ENCODE measurements at places on chromosomes 3 and 15.
A peak's percentile ranks its signal among the peaks of the same experiment; 100 is the strongest.

DNA sequence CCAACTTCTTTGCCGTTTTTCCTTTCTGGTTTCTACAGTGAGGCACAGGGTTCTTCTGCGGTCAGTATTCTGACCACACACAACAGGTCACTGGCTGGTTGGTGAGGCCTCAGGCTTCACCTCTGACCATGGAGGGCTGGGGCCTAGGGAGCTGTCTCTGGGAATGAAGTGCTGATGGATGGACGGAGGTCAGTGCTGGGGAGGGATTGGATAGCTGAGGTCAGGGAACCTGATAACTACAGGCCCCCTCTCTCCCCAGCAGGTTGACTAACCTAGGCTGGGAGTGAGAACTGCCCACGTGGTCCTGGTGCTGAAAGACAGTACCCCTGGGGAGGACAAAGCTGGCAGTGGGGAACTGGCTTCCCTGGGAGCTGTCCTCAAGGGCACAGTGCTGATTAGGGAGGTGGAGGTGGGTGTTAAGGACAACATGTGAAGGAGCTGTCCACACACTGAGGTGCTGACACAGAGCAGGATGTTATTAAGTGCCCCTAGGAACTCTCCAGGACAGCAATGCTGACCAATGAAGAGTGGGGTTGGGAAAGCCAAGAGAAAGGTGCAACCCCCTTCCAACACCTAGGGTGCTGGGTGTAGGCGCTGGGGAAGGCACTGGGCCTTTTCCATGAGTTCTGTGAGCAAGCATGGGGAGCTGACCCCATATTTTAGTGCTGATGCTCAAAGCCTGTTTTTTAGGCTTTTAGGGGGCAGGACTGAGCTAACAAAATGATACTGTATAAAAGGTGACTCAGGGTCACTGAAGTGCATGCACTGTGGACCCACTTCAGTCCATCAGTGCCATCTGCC lies 45.2 kb downstream of the ATP2B2 start:
- DNase-seq: no peak

- no peak for DNase-seq
Observed at GRCh38 chr3:196215493-196216020, 777 bp upstream of the SLC51A start.

- no peak for DNase-seq
Observed at GRCh38 chr3:193560870-193561269, 6.2 kb upstream of the ATP13A4 start.

GRCh38 chr3:8606701-8607231 lies 37.8 kb downstream of the SSUH2 start:
- no peak for DNase-seq

GRCh38 chr3:149340310-149340933 lies 7.0 kb upstream of the TM4SF18 start:
- peak; percentile 3 for DNase-seq

- DNase-seq: no peak
Observed at GRCh38 chr3:32487781-32488473, 14.7 kb downstream of the CMTM6 start.

GRCh38 chr3:49534581-49535441 lies 19.5 kb upstream of the BSN start:
- DNase-seq: no peak

- DNase-seq: no peak
Observed at GRCh38 chr15:31135523-31135922, 34.0 kb upstream of the TRPM1 start.

DNA sequence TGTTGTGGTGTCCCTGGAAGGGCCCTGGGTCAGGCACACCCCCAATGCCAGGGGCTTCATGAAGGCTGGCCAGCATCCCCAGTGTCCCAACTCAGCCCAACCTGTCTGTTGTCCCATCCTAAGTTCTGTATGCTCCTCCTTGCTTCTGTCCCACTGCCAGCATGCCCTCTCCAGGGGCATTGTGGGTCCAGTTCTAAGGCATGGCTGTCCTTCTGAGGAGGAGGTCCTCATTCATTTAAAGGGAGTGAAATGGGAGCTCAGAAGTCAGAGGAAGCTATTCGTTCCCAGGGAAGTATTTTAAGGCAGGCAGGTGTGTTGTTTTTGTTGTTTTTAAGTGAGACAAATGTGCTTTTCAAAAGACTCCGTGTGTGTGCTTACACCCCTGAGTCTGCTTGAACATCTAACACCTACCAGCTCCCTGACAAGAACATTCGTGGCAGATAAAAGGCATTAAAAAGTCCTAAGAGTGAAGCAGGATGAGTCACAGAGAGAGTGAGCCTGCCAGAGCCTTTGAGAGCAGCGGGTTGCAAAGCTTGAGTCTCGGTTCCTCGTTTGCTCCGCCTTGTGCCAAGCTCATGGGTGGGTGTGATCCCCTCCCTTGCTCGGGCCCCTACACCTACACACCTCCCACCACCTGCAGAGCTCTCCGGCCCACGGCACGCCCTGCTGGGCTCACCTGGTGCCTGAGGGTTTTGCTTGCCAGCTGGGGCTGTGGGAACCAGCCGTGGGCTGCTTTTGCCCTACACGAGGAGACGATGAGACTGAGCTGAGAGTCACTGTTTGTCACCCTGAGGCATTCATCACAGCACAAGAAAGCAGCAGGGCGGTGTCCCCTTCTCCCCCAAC lies 183.4 kb upstream of the TOPAZ1 start:
- no peak for DNase-seq

- no peak for DNase-seq
Observed at GRCh38 chr3:72745146-72745999, 102.9 kb downstream of the SHQ1 start.

DNA sequence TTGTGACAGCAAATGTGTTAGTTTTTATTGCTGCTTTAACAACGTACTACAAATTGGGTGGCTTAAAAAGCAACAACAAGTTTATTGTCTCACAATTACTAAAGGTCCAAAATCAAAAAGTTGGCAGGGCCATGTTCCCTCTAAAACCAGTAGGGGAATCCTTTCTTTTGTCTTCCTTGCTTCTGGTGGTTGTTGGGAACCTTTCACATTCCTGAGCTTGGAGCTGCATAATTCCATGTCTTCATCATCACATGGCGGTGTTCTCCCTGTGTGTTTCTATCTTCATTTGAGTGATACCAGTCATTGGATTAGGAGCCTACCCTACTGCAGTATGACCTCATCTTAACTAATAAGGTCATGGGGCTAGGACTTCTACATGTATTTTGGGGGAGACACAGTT lies 7.4 kb downstream of the SPRED1 start:
- DNase-seq: no peak

DNA sequence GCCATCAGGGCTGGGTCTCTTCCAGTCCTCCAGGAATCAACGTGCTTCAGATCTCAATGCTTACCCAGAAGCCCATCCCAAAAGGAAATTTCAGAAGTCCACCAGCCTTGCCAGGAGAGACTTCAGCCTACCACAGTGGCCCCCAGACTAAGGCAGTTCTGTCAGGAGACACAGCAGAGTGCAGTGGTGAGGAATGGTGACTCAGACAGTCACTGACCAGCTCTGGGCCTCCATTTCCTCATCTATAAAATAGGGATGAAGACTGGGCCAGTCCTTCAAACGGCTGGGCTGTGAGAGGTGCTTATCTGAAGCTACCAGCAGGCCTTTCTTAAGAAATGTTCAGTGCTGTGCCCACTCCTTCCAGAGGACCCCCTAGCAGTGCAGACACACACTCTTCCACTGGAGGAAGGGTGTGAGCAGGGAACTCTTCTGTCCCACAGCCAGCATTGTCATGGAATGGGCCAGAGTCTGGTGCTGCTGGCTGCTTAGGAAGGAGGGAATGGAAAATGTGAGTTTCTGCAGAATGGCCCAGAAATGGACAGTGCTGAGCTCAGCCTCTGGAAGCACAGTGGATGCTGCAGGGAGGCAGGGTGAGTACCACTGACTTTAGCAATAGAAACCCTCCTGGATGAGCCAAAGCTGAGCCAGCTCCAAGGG lies 41.6 kb upstream of the DUSP7 start:
- no peak for DNase-seq

GRCh38 chr3:127688022-127688415 lies 15.3 kb downstream of the ABTB1 start:
- DNase-seq: no peak

DNA sequence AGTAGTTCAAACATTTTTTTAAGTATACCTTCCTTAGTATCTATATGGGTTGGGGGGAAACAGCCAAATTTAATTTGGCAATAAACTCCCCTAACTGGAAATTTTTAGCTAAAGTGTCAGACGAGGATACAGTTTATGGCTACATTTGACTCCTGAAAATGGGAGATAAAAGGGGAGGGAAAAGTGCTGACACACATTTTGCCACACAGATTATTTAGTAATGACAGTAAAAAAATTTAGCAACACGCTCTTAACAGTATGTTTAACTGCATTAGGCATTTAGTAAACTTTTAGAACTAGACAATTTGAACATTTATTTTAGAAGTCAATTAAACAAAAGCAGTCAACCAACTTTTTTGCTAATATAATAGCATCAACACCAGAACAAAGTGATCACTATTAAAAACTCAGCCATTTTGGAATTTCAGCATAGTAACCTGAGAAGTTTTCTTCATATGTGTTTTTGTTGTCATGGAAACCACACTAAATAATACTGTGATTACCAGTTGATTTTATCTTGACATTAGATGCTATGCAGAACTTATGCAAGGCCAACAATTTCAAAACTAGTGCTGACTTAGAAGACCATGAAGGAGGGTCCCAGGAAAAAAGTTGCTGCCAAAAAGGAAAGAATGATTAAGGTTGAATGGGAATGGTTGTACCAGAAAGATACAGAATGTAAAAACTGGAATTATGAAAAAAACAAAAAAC lies 47.0 kb upstream of the TFG start:
- DNase-seq: no peak

GRCh38 chr3:86930831-86931230 lies 60.1 kb downstream of the VGLL3 start:
- DNase-seq: no peak

DNA sequence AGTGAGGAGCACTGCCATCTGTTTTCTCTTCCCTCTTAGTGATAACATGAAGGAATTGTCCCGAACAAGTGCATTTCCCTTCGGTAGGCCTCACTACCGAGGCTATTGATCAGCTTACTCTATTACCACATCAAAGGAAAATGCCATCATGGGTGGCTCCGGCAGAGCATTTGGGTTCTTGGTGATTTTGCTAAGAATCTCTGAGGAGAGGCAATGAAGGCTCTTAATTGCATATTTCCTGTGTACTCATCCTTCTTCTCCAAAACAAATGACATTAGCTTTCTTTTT lies 35.3 kb downstream of the CHRD start:
- no peak for DNase-seq

DNA sequence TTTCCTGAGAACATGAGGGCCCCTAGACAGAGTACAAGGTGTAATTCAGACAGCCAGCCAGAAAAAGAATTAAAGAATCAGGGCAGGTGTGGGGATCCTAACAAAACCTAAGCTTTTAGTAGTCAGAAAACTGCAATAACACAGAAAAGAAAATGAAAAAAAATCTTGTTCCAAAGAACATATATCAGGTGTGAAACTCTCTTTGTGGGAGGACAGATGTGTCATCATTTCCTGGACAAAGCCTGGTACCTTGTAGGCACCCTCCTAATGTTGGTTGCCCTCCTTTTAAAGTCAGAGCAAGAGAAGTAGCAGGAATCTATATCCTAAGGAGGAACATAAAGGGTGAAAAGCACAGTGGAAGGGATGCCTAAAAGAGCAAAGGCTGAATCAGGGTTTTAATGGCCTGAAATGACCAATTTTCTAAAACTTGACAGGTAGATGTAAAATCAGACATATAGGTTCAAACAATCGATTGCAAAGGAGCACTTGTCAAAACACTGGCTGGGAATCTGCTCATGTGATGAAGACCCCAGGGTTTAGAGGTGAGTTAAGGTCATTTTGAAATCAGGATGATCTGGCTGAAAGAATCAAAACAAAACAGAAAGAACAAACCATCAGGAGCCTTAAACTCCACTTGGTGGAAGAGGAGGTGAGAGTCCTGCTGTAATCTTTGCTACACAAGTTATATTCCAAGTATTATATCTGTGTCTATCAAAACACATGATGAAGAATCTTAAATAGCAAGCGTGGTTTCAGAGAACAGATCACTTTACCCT lies 54.9 kb downstream of the TGFBR2 start:
- DNase-seq: no peak

DNA sequence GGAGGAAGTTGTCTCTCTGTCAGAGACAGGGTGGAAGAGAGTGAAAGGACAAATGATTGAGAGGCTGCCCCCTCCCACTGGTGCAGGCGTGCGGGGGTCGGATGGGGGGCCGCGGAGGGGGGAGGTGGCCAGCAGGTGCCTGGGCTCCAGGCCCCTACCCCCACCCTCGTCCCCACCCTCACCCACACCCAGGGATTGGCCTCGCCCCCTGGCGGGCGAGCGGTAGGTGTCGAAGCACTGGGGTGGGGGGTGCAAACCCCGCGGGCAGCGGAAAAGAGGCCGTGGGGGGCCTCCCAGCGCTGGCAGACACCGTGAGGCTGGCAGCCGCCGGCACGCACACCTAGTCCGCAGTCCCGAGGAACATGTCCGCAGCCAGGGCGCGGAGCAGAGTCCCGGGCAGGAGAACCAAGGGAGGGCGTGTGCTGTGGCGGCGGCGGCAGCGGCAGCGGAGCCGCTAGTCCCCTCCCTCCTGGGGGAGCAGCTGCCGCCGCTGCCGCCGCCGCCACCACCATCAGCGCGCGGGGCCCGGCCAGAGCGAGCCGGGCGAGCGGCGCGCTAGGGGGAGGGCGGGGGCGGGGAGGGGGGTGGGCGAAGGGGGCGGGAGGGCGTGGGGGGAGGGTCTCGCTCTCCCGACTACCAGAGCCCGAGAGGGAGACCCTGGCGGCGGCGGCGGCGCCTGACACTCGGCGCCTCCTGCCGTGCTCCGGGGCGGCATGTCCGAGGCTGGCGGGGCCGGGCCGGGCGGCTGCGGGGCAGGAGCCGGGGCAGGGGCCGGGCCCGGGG lies at the start of gene KAT2B:
Gene KAT2B (plus strand): TSS at position 682 of the 783 bp plus-strand sequence. CDS start 32 bp downstream, at position 714.
- DNase-seq: no peak

GRCh38 chr3:129615751-129616281 lies 9.3 kb upstream of the PLXND1 start:
- DNase-seq: no peak

GRCh38 chr3:172125963-172126457 lies 86.6 kb downstream of the FNDC3B start:
- DNase-seq: no peak

- DNase-seq: no peak
Observed at GRCh38 chr3:147388700-147389580, 17.4 kb downstream of the ZIC4 start.

- DNase-seq: no peak
Observed at GRCh38 chr3:159669766-159670165, 318.9 kb upstream of the IL12A start.

DNA sequence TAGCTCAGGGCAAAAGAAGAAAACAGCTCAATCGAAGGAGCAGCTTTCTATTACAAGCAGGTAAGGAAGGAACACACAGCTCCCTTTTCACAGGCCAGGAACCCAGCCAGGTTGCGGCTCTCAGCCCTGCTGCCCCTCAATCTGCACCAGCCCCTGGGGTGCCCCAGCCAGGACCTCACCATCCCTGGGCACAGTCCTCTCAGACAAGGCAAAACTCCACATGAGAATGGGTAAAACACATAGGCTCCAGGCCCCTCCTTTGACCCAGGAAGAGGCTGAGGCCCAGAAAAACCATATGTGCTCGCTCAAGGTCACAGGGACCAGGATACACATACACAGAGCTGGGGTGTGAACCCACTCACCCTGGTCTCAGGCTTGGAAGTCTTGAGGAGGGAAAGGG lies 178.7 kb upstream of the TLE3 start:
- no peak for DNase-seq

- DNase-seq: no peak
Observed at GRCh38 chr3:182323126-182323700, 470.1 kb upstream of the ATP11B start.

Data from NCI-H187 treated with DMSO at 0.1 percent for 48 hours (cell line).